NCI-H1930 (cell line): ENCODE measurements at places on chromosomes 12 and 14.

GRCh38 chr14:22131749-22132476 lies 457.1 kb downstream of the DAD1 start:
- DNase-seq: no peak

DNA sequence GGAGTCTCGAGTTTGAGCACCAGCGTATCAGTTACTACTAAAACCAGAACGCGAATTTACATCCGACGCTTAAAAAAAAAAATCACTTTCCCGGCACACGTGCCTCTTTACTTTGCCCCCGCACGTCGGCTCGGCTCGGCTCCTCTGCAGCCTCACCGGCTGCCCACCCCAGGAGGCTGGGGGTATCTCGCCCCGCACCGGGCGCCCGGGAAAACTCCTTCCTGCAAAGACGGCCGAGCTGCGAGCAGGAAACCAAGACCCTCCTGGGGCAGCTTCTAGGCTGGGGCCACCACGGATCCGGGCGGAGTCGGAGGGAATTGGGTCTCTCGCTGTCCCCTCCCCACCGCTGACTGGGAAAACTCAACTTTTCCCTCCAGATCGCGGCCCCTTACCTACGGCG lies 610 bp downstream of the VSIG10 start:
- no peak for DNase-seq

DNA sequence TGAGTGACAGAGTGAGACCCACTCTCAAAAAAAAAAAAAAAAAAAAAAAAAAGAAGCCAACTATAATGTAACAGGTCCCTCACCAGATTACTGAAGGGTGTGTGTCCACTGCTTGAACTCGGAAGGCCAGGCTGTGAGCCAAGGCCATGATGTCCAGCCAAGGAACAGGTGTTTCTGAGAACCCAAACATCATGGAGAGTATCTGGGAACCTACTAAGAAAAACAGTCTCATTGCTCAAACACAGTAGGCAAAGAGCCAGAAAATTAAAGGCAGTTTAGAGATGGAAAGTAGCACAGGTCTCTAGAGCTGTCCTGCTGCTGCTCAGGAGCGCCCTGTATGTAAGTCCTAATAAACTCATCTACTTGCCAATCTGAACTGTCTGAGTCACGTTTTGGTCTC lies 12.5 kb upstream of the MAP4K5 start:
- DNase-seq: no peak

DNA sequence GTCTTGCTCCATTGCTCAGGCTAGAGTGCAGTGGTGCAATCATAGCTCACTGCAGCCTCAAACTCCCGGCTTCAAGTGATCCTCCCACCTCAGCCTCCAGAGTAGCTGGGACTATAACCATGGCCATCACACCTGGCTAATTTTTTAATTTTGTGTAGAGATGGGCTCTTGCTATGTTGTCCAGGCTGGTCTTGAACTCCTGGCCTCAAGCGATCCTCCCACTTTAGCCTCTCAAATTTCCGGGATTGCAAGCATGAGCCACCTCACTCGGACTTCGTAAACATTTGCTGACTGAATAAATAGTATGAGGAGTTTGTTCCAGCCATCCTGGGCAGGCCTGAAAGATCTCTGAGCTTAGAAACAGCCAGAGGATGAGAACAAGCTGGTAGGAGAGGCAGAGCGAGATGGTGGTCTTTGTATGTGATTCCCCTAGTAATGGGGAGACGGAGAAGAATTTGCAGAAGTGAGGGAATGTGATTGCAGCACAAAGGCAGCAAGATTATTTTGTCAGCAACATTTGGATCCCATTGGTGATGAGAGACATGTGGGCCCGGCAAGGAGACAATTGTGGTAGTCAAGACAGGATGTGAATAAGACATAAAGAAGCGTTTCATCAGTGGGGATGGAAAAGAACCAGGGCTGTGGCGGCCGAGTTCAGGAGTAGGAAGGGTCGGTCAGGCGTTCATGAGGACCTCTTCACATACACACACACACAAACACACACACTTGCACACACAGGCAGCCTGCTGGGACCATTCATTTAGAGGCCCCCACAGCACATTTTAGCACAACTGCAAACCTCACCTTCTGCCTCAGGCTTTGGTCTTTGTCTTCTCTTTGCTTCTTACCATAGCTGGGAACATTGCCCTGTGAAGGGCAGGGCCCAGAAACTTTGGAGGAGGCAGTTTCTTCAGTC lies 155.5 kb downstream of the ZFP36L1 start:
- DNase-seq: no peak

DNA sequence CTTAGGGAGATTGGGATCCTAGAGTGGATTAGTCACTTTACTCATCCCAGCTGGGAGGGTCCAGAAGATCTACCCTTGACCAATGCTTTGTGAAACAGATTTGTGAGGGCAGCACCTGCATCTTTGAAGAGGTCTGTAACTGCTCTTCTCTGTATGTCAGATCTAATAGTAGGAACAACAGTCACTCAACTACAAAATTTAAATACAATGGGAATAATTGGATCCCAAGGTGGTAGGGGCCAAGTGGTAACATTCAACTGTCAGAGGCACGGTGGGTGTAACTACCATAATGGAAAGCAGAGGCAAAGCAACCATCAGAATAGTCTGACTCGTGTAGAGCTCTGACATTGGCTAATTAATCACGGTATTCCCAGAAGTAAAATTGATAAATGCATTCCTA lies 55.8 kb downstream of the ITPR2 start:
- no peak for DNase-seq

- no peak for DNase-seq
These were observed 54.9 kb downstream of the SMUG1 start for GRCh38 chr12:54133772-54134375.

- no peak for DNase-seq
These were observed 7.9 kb downstream of the DYNC1H1 start for GRCh38 chr14:101972126-101972866.

DNA sequence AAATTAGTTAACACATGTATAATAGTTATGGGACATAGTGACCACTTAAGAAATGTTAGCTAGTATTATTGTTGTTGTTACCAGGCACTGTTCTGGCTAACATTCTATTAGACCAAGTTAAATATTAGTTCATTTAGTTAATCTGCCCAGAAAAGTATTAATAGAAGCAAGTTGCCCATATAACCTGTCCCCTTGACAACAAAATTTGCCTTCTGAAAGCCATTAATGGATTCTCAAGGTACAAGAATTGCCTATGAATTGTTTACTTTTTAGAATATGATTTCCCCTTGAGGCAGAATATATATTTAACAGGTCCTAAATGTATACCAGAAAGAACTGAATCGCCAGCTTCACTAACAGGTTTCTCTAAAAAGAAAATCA lies 167.3 kb upstream of the TMCC3 start:
- no peak for DNase-seq

DNA sequence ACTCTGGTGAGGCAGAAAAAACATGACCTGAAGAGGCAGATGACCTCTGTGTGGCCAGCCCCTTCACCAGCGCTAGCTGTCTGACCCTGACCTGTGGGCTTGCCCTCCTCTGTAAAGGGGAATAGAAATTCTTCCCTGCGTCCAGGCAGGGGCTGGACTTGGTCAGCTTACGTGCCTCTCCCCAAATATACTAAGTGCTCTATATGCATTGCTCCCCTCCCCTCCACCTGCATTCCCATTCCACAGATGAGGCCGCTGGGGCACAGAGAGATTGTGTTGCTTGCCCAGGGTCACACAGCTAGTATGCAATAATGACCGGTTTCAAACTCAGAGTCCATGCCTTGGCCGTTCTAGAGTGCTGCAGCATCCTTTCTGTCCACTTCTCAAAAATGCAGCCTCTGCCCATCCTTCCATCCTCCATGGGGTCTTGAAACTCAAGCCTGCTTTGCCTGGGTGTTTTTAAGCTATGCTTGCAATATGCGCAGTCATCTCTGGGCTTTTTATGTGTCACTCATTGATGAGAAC lies 303.9 kb downstream of the CACNA1C start:
- no peak for DNase-seq

- DNase-seq: no peak
These were observed 224.2 kb upstream of the PWP1 start for GRCh38 chr12:107461222-107461975.

GRCh38 chr12:95590775-95591174 lies 39.5 kb upstream of the USP44 start:
- no peak for DNase-seq

GRCh38 chr12:49585477-49586459 lies 17.8 kb upstream of the MCRS1 start:
- no peak for DNase-seq

DNA sequence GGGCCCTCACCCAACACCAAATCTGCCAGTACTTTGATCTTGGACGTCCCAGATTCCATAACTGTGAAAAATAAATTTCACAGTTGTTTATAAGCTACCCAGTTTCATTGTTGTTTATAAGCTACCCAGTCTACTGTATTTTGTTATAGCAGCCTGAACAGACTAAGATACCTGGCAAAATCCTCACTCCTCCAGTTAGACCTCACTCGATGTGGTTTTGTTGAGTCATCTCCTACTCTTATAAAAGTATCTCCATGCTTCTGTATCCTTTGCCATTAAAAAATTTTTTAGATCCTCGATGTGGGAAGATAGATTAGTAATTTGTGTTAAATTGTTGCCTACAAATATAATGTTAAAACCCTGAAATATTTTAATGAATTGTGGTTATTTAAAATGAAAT lies 16.0 kb downstream of the TXNDC16 start:
- DNase-seq: no peak

DNA sequence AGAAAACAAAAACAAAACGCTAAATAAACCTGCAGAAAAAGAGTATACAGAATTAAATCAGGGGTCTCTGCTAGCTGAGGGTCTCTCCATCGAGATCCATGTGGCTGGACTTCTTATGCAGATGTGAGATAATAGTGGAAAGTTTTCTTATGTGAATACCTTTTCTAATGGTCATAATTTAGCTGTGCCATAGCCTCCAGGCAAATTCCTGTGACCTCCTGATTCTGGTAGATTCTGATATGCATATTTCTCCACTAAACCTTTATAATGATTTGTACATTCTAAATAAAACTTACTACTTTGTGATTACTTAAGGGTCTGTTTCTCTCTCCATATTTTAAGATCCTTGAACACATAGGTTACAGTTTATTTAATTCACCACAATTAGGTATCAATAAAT lies 1002.6 kb downstream of the GALC start:
- no peak for DNase-seq

GRCh38 chr12:72560003-72560769 lies 288.0 kb downstream of the TRHDE start:
- DNase-seq: no peak

- DNase-seq: no peak
These were observed 32.0 kb upstream of the VPS37B start for GRCh38 chr12:122927756-122928403.

- no peak for DNase-seq
These were observed 17.8 kb downstream of the ELK3 start for GRCh38 chr12:96211988-96212387.

DNA sequence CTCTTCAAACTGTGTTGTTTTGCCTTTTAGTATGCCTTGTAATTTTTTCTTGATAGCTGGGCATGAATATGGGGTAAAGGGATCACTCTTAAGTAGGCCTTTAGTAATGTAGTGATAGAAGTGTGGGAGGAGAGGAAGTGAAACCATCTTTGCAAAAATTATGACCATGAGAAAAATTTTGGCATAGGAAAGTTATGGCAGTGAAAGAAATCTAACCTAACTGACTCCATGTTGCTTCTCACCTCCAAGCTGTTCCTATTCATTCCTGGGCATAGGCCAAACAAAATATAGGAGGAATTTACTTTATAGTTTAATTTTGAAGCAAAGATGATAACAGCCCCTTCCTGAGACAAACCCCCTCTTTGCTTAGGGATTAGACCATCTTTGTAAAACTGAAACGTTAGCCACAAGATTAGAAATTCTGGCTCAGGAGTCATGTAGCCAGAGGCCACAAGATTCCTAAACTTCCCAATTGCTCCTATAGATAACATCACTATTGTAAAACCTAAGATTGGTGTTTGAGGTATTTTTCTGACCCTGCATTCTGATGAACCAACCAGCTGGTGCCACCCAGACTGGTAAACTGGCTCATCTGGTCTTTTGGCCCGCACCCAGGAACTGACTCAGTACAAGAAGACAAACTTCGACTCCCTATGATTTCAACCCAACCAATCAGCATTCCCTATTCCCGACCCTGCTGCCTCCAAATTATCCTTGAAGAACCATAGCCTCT lies 45.8 kb downstream of the CRADD start:
- no peak for DNase-seq

- peak; percentile 25 for DNase-seq
These were observed 165.5 kb downstream of the PTPN11 start for GRCh38 chr12:112584266-112584722.

DNA sequence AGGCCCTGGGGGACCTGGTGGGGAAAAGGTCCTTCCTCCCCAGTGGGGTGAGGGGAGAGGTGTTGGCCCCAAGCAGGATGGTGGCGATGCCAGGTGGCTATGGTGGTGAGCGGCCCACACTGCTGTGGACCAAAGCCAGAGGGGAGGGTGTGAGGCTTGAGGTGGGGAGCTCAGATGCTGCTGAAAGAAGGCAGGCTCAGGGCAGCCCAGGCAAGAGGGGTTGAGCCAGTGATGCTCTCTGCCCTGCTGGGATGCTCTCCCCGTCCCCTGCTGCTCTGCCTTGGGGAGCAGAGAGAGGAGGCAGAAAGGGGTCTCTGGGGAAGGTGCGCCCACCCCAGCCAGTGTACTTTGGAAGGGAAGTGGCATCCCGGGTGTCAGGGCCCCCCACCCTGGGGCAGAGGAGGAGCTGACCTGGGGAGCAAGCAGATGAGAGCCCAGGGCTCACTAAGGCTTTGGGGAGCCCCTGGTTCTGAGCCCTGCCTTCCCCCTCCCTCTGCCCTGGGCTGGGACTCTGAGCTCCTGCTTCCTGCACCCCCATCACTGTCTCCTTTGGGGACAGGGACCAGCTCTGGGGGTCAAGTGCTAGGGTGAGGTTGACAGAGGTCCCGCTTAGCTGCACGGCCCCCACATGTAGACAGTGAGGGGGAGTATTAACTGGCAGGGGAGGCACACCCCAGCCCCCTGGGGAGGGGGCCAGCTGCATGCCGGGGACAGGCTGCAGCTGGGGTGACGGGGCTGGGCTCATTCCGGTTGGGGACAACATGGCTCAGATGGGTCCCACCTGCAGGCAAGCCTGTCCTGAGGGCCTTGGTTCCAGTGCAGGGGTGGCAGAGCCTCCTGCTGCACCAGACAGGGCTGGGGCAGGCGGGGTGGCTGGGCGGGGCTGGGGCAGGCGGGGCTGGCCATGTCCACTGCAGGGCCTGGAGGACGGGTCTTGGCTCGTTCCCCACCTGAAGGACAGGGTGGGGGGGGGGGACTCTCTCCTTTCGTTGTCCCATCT lies 124.4 kb downstream of the KIF26A start:
- DNase-seq: no peak

GRCh38 chr12:124208489-124208888 lies 86.4 kb upstream of the RFLNA start:
- no peak for DNase-seq

DNA sequence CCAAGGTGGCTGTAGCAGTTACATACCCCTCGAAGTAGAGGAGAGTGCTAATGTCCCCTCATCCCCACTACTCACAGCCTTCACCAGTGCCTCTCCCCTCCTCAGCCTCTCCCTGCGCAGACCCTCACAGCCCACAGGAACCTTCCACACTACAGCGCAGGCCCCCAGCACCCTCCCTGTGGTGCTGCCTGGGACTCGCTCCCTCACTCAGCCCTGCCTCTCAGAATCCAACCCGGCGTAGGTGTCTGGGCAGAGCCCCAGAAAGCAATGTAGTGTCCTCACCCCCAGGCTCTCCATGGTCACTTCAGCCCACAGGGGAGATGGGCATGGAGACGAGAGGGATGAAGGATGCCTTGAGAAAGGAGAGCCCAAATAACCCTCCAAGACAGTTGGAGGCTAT lies 10.9 kb upstream of the ZNF740 start:
- no peak for DNase-seq

- DNase-seq: no peak
These were observed 765.6 kb upstream of the FOXG1 start for GRCh38 chr14:28001002-28001401.

- DNase-seq: no peak
These were observed 169.9 kb downstream of the DPF3 start for GRCh38 chr14:72723858-72724530.
